ENCODE measurements at places on chromosomes 6 and 20.

DNA sequence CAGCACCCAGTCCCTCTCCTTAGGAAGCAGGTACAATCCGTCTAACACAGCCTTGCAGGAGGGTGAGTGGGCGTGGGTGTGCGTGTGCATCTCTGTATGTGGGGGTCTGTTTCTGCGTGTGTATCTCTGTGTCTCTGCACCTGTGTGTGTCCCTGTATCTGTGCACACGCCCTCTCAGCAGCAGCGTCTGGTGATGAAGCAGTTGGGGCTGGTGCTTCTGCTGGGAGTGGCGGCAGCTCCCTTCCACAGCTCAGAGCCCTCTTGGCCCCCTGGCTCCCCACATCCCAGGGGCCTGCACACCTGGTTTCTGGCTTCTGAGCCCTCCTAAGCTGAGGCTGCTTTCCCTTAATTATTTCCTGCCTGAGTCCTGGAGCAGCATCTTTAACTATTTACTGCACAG lies 49.5 kb upstream of the CCDC167 start:
- no peak for DNase-seq

- DNase-seq: no peak
These were observed 1027.6 kb downstream of the EYS start for GRCh38 chr6:64679416-64679815.

DNA sequence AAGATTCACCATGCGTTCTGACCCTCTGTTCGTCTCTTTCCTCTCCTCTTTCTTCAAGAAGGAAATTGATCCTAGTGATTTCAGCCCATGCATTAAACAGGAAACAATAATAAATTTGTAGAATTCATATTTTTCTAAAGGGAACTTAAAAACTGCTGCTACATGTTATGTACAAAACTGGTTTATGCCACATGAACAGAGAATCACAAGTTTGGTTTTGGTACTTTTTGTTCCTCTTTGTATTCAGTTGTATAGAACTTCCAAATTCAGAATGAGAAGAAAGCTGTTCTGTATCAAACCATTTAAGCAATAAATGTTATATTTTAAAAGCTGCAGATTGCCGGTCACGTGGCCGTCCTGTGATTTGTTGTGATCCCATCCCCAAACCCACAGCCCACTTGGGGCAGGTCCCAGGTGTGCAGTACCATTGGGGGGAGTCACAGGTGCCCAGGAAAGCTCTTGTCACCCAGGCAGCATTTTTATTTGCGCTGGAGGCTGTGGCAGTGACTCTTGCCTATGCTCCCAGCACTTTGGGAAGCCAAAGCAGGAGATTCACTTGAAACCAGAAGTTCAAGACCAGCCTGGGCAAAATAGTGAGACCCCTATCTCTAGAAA lies 61.2 kb downstream of the SSR1 start:
- DNase-seq: no peak

GRCh38 chr6:92893741-92894140 lies 525.6 kb downstream of the EPHA7 start:
- no peak for DNase-seq

GRCh38 chr20:18541741-18542140 lies 25.5 kb upstream of the SMIM26 start:
- DNase-seq: no peak
